GDM1 (cell line): ENCODE measurements at places on chromosomes 2 and 18.

DNA sequence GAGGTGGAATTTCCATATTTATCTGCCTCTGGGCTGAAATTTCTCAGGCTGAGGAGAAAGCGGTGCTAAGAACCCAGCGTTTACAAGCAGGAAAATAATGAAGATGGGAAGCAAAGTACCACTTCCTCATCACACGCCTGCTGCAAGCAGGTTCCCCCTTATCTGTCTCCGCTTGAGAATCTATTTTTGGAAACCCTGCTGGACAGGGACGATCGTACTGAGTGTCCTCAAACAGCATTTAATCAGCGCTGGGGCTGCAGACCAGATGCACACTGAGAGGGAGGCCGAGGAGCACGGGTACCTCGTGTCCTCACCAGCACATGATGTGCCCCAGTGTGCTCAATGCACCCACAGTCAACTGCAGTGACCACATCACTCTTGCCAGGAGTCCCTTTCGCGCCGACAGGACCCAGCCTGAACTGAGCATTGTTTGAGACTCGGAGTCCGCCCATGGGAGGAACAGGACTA lies 160.4 kb downstream of the HDAC4 start:
- no peak for DNase-seq

- no peak for DNase-seq
Measured at GRCh38 chr2:240446664-240447175, 11.3 kb downstream of the GPC1 start.

GRCh38 chr2:178306352-178307073 lies 112.2 kb downstream of the OSBPL6 start:
- DNase-seq: peak; percentile 63

DNA sequence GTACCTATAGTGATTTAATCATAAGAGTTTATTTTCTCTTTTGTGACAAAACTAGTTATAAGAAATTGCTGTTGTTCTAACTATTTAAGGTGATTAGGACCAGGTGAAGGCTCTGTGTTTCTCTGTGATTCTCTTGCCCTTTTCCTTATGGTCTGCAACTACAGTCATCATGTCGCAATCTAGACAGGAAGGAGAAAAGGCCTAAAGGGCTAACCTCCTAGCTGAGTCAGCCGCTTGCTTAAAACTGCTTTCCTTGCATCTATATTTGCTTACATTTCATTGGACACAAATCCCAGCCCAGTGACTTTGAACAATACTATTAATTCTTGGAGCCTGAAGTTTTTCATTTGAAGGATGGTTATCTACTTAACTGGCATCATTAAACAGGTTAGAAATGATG lies 93.1 kb downstream of the PIK3C3 start:
- no peak for DNase-seq

DNA sequence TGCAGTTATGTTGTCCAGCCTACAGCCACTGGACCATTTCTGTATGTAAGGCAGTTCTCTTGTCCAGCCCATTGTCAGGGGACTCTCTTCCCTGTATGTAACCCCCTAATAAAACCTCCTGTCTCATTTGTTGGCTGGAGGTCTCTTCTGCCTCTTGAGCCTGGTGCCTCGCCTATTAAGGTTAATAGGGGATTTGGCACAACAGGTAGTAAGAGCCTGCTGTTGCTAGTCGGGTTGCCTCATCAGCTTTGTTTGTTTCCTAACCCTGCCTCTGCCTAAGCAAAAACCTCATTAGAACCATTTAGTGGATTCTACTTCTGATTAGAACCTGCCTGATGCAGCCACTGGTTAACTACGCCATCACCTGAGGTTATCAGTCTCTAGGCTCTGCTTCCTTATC lies 62.2 kb upstream of the STPG4 start:
- no peak for DNase-seq

DNA sequence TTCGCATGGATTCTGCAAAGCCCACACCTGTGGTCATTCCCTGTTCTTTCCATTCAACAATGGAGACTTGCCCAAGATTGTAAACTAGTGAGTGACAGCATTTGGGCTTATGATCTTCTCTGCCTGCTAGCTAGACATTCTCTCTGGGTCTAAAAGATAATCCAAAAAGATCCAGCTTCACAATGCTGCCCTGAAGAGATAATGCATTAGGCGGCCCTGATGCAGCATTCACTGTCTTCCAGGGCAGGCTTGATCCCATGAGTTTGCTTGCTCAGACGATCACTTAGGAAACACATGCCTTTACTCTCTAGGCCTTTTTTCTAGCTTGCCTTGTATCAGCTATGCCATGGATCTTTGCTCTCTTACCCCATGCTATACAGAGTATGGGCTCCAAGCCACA lies 196.1 kb downstream of the SETBP1 start:
- no peak for DNase-seq

GRCh38 chr2:222318712-222319585 lies 20.2 kb upstream of the PAX3 start:
- DNase-seq: no peak

GRCh38 chr2:136801661-136802060 lies 36.3 kb downstream of the THSD7B start:
- DNase-seq: no peak

DNA sequence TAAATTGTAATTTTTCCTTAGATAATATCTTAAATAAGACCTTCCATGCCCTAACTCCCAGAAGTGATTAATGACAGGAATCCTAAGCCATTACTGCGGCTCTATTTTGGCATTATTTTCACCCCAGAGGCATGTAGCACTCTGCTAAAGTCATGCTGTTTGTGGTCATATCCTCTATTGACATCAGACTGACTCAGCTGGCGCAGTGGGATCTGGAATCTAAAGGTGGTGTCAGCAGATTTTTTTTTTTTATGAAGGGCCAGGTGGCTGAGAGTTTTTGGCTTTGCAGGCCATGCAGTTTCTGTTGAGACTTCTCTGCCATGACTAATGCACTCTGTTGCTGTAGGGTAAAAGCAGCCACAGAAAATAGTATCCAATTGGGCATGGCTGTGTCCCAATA lies 64.1 kb upstream of the ACVR1C start:
- no peak for DNase-seq

GRCh38 chr2:201931951-201932350 lies 101.7 kb upstream of the FZD7 start:
- no peak for DNase-seq

DNA sequence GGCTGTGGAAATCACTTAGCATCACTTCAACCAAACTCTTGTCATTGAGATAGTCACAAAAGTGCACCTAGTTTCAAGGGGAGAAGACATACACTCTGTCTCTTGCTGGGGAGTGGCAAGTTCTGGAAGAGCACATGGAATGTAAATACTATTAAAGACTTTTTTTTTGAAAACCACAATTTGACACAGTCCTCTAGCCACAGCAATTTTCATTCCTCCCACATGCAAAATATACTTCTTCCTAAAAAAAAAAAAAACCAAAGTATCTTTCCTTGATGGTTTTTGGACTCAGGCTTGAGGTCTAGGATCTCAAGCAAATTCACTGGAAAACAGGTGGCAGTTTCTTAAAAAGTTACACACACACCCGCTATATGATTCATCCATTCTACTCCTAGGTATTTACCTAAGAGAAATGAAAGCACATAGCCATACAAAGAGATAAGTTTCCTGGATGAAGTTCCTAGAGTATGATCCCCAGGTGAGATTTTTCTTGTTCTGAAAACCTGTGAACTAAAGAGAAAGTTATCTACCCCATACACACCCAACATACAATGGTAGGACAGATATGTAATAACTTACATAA lies 295.8 kb downstream of the SP3 start:
- no peak for DNase-seq

- DNase-seq: peak; percentile 25
Measured at GRCh38 chr18:55415258-55415871, 172.6 kb downstream of the TCF4 start.

DNA sequence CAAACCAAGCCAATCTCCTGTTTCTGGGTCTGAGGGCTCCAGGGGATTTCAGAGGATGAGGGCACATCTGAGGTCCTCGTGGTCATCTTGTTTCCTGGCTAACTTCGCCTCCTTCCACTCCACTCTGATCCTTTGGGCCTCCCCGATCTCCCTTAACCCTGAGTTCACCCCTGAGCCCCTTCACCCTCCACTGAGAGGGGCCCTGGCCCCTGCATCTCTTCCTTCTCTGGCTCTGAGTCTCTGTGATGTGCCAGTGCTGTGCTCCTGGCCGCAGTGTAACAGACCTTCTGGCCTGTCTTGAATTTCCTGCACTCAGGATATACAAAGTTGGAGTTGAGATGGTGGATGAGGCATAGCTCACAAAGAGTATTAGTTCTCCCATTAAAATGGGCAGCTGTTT lies 84.7 kb upstream of the BOD1L2 start:
- no peak for DNase-seq

DNA sequence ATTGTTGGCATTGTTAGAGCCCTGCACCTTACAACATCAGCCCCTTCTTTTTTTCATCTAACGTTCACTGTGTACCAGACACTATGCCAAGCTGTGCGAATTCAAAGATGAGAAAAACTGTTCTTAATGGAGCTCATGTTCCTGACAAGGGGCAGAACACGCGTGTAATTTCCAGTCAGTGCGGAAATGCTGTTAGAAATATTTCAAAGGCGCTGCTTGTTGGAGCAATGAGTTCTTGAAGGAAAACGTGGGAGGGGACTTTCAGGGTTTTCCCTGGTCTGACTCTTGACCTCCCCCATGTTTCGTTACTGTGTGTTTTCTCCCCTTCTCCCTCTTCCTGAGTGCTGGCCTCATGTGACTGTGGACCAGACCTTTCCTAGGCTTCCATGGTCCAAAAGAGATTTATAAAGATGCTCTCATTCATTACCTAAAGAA lies 1.5 kb downstream of the MTHFD2 start:
- DNase-seq: no peak

GRCh38 chr2:144331674-144332355 lies 188.1 kb downstream of the ZEB2 start:
- DNase-seq: no peak

DNA sequence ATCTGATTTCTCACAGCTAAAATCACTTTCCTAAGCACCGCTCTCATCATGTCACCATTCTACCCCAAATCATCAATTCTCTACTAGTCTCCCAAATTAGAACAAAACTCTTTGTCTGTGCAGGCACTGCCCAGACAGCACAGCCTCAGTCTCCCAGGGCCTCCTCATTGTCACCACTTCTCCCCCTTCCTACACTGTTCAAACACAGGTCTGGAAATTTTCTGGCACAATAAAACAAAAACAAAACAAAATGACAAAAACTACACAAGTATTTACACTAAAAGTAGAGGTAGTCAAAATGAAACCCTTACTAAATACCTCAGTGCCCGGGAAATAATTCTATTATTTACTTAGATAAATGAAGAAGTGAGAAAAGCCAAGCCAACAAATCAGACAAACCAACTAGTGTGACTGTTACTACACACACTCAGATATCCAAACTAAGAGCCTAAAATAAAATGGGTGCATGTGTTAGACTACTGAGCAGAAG lies 156.2 kb upstream of the DNMT3A start:
- DNase-seq: no peak

- DNase-seq: no peak
Measured at GRCh38 chr18:63422864-63423304, 608 bp upstream of the VPS4B start.

- no peak for DNase-seq
Measured at GRCh38 chr2:16166327-16166981, 226.1 kb downstream of the MYCN start.

DNA sequence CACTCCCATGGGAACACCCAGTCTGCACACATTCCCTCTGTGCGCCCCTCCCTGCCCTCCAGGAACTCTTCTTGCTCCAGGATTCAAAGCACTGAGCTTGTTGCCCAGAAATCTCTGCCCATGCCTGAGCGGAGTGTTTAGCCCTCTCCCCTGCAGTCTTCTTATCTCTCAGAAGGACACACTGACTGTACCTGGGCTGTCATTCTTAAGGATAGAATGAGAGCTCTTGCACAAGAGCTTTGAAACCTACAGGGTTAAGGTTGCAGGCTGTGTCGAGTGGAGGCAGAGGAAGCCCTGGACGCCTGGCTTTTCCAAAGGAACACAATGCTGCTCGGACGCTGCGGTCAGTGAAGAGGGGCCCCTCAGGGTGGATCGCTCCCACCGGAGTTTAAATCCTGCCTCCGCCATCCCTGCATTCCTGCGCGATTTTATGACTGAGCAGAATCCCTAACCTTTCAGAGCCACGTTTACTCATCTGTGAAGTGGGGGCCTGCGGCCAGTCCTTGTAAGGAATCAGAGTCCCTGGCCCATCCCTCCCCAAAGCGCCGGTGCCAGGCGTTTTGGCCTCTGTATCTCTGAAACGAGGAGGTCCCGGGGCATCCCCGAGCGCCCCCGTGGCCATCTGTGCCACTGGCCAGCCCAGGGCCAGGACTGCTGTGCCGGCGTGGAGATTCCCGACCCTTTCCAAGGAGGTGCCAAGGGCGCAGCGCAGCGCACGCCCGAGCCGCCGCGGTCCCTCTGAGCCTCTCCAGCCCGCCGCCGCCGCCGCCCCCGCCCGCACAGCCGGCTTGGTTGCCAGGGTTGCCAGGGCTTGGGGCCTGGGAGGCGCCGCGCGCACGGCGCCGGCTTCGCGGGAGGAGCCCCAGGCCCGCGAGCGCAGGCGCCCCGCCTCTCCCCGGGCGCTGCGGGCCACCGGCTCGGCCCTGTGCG lies 58.9 kb downstream of the FAM168B start:
- DNase-seq: no peak

DNA sequence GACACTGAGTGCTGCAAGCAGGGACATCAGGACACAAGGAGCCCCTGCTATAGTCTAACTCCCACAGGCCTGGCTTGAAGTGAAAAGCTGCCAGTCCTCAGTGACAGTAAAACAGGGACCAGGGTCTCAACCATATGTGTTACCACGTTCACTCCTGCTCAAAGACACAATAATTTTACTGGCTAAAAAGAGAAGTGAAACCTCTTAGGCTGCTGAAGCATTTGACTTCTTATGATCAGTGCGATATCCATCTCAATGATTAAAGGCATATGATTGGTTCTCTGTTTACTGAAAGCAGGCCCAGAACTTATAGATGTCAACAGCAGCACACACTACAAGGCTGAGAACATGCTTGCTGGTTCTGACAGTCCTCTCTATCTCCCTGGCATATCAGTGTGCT lies 129.8 kb upstream of the LMAN1 start:
- no peak for DNase-seq

- no peak for DNase-seq
Measured at GRCh38 chr18:59612381-59612780, 84.8 kb downstream of the CCBE1 start.

GRCh38 chr18:73461780-73462059 lies 593.9 kb upstream of the NETO1 start:
- DNase-seq: no peak

- no peak for DNase-seq
Measured at GRCh38 chr18:11866764-11867163, 15.6 kb downstream of the CHMP1B start.

GRCh38 chr2:177283906-177284305 lies 19.4 kb upstream of the NFE2L2 start:
- DNase-seq: no peak
